Endothelial cell of umbilical vein (primary cell): ENCODE measurements at places on chromosomes 16 and 17. TPM values are rescaled to one million over a fixed set of nuclear protein-coding genes. Genes with fewer than 3 reads are reported as not detected.

The IRX3 gene
- not detected in 2 replicates for polyA plus RNA-seq

DNA sequence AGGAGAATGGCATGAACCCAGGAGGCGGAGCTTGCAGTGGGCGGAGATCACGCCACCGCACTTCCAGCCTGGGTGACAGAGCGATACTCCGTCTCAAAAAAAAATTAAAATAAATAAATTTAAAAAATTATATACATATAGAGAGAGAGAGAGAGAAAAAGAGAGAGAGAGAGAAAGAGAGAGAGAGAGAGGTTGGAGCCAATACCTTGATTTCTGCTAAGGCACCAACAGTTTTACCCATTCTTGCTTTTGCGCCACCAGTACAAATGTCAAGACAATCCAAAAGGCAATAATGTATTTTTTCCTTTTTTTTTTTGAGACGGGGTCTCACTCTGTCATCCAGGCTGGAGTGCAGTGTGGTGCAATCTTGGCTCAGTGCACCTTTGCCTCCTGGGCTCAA lies 17.2 kb downstream of the BRIP1 start:
- no peak for DNase-seq

The HS3ST6 gene
- not detected in 2 replicates for polyA plus RNA-seq

- DNase-seq = peak; percentile 27
Measured at GRCh38 chr17:29168079-29168758, 12.0 kb downstream of the MYO18A start.

The C16orf87 gene
- polyA plus RNA-seq = 1.6 and 2.4 TPM in 2 replicates

The DHX38 gene
- polyA plus RNA-seq = 39.7 and 47.3 TPM in 2 replicates

- no peak for DNase-seq
Measured at GRCh38 chr16:70419384-70420327, 19.2 kb downstream of the ST3GAL2 start.

GRCh38 chr17:7849751-7850504 lies 4.9 kb upstream of the TMEM88 start:
- no peak for DNase-seq

GRCh38 chr16:70523743-70524398 lies at the start of gene SF3B3:
Gene SF3B3, plus strand, starts transcription at chr16:70523816. Its CDS starts 2,841 bp downstream, at chr16:70526657.
- peak; percentile 76 for DNase-seq

GRCh38 chr16:47721006-47721637 lies 260.0 kb downstream of the PHKB start:
- DNase-seq = no peak
